Ureter (tissue), 1 donor: ENCODE measurements at places on chromosomes 7 and 10. TPM values are rescaled to one million over a fixed set of nuclear protein-coding genes. Genes with fewer than 3 reads are reported as not detected.
A peak's percentile ranks its signal among the peaks of the same experiment; 100 is the strongest.

Gene AP4M1
- 19.5 TPM for total RNA-seq

GRCh38 chr7:45574669-45575500 is 717 bp downstream of the ADCY1 start:
- no peak for DNase-seq

DNA sequence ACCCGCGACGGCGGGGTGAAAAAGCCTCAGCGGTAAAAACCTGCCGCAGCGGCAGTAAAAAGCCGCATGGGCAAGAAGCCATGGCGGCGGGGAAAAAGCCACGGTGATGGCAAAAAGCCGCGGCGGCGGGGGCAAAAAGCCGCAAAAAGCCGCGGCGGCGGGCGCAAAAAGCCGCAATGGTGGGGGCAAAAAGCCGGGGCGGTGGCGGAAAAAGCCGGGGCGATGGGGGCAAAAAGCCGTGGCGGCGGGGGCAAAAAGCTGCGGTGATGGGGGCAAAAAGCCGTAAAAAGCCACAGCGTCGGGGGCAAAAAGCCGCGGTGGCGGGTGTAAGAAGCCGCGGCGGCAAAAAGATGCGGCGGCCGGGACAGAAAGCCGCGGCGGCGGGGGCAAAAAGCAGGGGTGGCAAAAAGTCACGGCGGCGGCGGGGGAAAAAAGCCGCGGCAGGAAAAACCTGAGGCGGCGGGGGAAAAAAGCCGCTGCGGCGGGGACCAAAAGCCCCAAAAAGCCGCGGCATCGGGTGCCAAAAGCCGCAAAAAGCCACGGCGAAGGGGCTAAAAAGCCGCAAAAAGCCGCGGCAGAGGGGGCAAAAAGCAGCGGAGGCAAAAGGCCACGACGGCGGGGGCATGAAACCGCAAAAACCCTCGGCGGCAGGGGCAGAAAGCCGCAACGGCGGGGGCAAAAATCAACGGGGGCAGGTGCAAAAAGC is 488.5 kb downstream of the ZNF33B start:
- no peak for DNase-seq

Gene PRRT4
- 0.49 TPM for total RNA-seq

- no peak for DNase-seq
Observed at GRCh38 chr7:29924684-29925083, 64.9 kb downstream of the SCRN1 start.

DNA sequence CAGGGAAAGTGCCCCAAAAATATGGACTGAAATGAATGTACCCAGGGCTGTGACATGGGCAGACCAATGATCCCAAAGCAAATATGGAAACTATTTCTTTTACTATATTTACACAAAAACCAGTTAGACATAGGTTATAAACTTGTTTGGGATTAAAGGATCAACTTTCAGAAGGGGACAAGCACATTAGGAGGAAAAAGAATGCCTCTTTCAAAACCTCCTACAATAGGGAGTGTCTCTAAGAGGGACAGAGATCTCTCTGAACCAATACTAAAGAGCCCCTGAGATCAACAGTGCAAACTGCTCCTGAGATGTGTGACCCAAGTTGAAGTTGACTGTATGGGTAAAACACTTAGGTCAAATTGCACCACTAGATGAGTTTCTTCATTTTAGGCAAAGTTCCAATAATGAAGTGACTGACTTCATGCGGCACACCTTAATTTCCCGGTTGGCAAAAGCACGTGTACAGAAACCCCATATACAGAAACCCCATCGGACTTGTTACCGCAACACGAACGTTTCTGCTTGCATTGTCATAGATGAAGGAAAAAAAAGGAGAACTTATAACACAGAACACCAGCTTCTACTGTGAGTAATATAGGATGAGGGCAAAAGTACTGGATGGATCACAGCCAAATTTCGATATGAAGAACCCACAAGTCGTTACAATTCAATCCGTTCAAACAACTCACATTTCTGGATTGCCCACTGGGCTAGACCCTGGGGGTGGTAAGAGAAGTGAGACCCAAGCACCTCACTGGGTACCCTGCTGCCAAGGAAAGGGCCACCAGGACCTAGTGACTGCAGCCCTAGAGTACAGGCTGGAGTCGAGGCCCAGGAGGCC is 4.3 kb downstream of the SVIL start:
- no peak for DNase-seq

DNA sequence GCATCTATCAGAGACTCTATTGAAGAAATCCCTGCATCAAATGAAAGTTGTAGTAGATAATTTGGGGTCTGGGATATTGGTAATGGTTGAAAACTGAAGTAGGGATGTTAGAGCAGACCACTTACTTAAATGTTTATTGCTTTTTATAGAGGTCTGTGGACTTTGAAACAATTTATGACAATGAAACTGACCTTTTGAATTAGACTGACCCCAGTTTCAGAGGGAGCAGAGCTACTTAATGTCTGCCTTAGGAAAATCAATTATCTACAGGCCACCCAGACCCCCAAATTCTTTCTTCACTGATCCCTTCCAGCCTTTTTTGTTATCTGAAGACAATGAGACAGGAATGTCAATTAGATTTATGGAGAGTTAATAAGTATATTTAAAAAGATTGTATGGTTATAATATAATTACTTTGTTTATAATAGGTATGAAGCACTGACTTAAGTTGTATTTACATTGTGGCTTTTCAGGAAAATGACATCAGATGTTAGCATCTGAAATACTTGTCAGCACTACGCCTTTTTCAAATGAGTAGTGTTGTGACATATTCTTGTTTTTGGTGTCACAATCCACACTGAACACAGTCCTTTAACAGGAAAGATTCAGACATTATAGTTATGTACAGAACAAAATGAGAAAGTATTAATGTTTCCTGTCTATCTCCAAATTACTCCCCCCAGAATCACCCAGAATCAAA is 13.9 kb downstream of the MGAM2 start:
- no peak for DNase-seq

Gene GPNMB
- total RNA-seq, result 93.6 TPM

Gene CLCN1
- total RNA-seq, result 0.31 TPM

Gene TMEM178B
- total RNA-seq, result 7.9 TPM

DNA sequence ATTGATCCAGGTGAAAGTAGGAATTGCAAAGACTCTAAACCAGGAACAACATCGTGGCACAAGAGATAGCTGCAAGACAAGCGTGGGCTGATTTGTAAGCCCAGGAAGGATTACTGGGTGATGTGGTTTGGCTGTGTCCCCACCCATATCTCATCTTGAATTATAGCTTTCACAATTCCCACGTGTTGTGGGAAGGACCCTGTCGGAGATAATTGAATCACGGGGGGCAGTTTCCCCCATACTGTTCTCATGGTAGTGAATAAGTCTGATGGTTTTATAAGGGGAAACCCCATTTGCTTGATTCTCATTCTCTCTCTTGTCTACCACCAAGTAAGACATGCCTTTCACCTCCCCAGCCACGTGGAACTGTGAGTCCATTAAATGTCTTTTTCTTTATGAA is 59.5 kb downstream of the ST8SIA6 start:
- DNase-seq, result no peak

Gene COX15
- 42.2 TPM for total RNA-seq

- DNase-seq, result no peak
Observed at GRCh38 chr10:84845628-84846261, 517.4 kb downstream of the CCSER2 start.

DNA sequence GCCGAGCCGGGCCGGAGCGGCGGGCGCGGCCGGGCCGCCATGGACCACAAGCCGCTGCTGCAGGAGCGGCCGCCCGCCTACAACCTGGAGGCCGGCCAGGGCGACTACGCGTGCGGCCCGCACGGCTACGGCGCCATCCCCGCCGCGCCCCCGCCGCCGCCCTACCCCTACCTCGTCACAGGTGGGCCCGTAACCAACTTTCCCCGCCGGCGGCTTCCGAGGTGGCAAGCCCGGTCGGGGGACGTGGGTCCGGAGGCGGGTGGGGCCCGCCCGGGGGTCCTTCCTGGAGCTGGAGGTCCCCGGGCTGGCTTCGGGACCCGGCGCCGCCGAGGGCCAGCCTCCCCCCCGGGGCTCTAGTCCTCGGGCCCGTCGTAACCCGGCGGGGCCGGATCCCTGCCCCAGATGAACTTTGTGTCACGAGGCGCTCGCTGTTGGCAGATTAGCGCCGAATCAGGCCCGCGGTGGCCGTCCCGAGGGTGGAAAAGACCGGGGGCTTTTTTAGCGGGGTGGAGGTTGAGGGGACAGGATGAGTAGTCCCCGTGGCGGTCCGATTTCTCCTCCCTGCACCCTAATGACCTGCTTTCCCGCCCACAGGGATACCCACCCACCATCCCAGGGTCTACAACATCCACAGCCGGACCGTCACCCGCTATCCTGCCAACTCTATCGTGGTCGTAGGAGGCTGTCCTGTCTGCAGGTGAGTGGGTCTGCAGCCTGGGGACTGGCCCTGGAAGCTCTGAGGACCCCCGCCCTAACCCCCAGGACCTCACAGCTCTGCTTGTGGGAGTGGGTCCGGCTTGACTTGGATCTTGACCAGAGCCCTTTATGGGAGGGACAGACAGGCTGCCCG is 496 bp downstream of the BRI3 start:
- DNase-seq, result peak; percentile 66

DNA sequence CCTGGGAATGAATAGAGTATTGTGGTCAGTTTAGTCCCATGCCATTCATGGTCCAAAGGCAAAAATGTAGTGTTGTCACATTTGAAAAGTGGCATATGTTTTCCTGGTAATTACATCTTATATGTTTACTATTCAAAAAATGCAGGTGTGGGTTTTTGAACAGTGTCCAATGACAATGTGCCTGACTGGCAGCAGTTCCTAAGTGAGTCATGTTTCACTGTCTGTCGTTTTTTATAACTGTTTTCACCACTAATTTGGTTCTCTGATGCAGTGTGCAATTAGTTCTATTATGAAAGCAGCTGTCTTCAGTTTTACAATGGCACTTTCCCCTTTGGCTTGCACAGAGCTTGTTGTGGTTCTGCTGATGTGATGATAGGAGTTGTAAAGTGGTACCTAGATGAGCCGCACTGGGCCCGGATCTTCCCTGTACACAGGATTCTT is 162.3 kb downstream of the SEM1 start:
- no peak for DNase-seq

Gene ANKRD7
- total RNA-seq, result not detected

DNA sequence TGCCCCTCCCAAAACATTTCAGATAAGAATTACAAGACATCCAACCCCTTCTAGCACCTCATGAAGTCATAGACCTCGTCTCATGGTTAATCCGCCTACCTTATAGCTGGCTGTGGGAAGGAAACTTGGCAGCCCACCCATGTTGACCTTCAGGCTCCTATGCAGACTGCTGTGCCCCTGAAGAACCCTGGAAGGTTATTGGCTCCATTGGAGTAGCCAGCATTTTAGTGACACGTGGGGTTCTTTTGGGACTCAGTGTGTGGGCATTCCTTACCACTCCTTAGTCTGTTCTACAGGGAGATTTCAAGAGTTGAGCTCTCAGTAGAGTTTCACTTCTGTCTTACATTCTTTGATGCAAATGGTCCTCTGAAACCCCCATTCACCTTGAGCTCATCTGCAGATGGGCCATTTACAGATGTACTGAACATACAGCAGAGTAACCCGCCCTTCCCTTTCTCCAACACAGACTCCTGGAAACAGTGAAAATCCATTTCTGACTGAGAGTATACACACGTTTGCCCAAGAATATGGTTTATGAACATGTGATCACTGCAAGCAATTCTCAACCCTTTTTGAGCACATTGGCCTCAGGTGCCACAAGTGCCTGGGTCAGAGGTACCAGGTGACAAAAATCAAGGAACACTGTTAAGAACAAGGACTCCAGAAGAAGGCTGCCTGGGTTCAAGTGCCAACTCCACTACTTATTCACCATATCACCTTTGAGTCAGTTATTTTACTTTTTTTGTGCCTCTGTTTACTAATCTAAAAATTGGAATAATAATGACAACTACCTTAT is 54.0 kb upstream of the HECW1 start:
- DNase-seq, result no peak

Gene SAMD9
- total RNA-seq, result 8.1 TPM

- peak; percentile 40 for DNase-seq
Observed at GRCh38 chr7:44281811-44282600, 43.4 kb downstream of the CAMK2B start.

Gene SPDYE5
- 0.39 TPM for total RNA-seq

GRCh38 chr10:101629837-101630632 is 41.9 kb downstream of the DPCD start:
- no peak for DNase-seq

Gene HMX2
- not detected for total RNA-seq

- DNase-seq, result no peak
Observed at GRCh38 chr10:8766899-8767298, 712.4 kb downstream of the GATA3 start.

DNA sequence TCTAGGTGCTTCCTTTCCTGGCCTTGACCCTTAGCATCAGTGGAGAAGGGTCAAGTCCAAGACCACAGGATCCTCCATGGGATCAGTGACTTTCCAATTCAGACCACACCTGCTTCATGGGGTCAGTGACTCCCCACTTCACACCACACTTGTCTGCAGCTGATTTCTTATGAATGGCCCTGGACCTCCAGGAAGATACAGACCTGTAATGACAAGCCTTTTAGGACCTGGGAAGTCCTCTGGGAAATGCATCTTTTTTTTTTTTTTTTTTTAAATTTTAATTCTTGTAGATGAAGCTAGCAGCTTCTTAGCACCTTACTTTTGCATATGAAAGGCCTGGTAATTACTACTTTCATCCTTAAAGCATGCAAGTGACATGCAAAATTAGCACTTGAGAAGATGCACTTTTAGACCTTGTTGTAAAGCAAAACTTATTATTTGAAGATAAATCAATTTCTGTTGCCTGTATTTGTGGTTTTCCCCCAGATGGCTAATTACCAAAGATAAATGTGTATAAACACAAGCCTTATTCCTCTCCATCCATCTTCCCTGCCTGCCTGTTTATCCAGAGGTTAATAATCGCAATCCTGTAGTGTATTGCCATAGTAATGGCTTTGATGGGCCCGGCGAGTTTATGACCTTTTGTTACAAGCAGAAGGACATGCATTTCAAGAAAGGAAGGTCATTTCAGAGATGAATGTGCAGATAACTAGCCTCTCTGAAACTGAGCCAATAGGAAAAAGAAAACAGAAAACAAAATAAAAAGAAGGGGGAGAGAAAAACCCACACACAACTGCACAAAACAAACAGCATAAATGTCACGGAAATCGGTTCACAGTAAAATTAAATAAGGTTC is 1018.7 kb downstream of the TYW1 start:
- no peak for DNase-seq

Gene SFRP4
- 1.9 TPM for total RNA-seq

GRCh38 chr7:123024989-123025758 is 29.7 kb upstream of the TAS2R16 start:
- no peak for DNase-seq

GRCh38 chr7:15864626-15864991 is 178.1 kb upstream of the MEOX2 start:
- no peak for DNase-seq

GRCh38 chr7:82998436-82998835 is 164.2 kb downstream of the PCLO start:
- no peak for DNase-seq

Gene NKX2-3
- total RNA-seq, result not detected

- DNase-seq, result no peak
Observed at GRCh38 chr7:80334908-80335307, 177.0 kb downstream of the GNAT3 start.

GRCh38 chr7:42227541-42227935 is 9.5 kb downstream of the GLI3 start:
- DNase-seq, result no peak

Gene CYP2C19
- not detected for total RNA-seq

Gene SLC39A12
- total RNA-seq, result 0.13 TPM
